Activated T-cell treated with anti-CD3 and anti-CD28 coated beads, Interleukin-2, amount 50 U/mL, for 72 hours (primary cell): ENCODE measurements at places on chromosomes 7 and 10.
A peak's percentile ranks its signal among the peaks of the same experiment; 100 is the strongest.

DNA sequence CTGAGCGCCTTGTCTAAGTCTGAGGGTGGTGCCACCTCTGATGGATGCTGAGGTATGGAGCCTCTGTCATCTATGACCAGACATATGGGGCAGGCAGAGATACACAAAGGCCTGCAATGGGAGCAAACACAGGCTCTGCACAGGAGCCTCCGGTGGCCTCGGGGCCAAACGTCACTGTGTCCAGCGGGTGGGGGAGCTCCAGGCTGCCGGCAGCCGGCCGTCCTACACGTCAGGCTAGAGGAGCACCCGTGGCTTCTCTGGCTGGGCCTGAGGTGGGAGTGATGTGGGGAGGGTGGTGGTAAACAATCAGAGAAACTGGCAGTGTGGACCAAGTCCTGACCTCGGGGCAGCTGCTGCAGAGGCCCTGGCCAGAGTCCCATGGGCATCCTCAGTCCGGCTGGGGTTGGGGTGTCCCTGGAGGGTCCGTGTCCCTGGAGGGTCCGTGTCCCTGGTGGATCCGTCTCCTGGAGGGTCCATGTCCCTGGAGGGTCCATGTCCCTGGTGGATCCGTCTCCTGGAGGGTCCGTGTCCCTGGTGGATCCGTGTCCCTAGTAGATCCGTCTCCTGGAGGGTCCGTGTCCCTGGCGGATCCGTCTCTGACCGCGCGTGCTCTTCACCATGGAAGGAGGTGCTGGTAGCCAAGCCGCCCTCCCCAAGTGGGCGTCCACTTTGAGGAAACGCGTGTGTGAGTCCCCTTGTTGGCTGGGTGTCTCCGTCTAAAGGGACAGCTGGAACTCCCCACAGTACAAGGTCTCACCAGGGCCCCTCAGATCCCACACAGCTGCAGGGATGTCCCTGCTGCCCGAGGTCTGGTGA is 24.2 kb upstream of the FAM20C start:
- no peak for DNase-seq

- no peak for DNase-seq
These were observed 26.0 kb downstream of the PPP1R9A start for GRCh38 chr7:94933256-94933990.

DNA sequence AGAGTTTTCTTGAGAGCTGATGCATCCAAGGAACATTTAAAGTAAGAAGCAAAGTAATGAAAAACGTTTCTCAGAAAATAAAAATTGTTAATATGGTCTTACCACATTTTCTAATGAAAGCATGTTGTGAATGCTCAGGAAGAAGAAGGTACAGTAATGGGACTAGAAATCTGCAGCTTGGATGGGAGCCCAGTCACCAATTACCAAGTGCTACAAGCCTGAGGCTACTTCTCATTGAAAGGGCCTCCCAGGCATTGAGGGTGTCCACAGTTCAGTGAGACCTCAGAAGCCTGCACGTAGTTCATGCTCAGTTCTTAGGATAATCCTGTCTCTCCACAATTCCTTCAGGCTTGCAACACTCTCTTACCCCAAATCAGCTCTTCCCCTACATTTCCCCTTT is 17.6 kb downstream of the PTN start:
- DNase-seq: no peak

DNA sequence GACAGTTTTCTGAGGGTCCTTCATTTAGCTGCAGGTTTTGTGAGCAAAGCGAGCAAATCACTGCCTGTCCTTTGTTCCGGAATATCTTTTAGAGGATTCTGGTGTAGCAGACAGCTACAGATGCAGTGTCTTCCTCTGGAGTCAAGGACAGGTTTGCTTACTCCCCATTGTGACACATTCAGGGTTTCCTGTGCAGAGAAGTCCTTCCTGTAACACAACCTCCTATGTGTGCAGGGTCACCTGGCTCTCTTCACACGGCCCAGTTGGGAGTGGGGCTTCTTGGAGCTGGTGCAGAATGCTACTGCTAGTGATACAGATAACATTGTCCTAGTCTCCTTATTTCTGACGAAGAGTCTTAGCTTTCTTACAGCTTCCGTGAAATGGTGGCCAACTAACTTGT is 47.9 kb downstream of the RBM33 start:
- DNase-seq: no peak

DNA sequence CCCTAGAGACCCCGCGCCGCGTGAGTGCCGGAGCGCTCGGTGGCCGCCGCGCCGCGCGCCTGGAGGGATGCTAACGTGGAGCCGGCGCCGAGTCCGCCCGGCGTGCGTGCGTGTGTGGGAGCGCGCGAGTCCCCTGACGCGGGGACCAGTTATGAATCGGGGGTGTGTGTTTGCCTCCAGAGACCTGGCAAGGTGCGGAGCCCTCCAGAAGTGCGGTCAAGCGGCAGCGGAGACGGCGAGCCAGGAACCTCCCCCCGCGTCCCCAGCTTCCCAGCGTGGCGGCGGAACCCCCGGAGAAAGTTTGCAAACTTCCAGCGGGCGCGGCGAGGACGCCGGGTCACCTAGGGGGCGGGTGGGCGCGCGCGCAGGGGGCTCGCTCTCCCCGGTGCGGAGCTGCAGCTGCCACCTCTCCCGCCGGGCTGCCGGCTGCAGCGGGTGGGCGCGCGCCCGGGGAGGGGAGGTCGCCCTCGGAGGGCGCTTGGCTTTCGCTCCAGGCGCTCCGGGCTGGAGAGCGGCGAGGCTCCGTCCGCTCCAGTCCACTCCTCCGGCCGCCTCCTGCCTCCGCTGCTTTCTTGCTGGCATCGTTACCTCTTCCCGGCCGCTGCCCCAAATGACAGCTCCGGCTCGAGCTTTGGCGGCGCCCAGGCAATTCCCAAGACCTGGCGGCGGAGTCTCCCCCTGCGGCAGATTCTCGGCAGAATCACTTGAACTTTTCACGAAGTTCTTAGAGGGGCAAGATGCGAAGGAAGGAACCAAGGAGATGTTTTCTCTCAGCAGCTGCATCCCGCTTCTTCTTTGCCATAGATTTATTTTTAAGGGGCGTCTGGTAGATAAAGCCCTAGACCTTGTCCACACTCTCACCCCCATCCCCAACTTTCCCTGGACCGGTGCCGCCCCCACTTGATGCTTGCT is 2.3 kb upstream of the CREB5 start:
- DNase-seq: peak; percentile 19

DNA sequence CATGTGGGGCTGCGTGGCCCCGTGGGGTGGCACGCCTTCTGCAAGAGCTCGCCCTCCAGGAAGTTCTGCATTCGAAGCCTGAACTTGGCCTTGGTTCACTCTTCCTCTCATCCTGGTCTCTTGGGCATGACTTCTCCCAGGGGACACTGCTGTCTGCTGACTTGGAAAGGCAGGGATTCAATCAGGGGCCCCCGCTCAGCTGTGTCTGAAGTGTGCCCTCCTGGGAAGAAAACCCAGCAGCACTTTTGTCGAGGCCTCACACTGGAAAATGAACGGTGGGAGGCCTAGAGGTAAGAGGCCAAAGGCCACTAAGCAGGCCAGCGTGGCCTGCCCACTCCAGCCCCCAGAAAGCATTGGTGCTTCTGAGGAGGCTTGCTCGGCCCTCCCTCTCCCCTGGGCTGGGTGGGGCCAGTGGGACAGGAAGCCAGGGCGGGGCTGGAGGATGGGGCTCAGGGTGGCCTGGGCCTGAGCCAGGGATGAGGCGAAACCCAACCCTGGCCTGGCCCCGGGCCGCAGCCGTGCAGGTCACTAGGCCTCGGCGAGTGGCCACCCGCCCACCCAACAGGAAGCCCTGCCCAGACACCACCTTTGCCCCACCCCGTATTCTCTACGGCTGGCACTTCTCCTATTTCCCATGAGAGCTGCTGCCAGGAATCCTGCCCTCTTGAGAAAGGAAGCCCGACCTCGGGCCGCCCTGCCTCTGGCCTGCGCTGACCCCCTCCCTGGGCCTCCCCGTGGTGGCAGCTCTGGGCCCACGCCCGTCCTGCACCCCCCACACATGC is 81.1 kb downstream of the ZMIZ1 start:
- DNase-seq: peak; percentile 70

DNA sequence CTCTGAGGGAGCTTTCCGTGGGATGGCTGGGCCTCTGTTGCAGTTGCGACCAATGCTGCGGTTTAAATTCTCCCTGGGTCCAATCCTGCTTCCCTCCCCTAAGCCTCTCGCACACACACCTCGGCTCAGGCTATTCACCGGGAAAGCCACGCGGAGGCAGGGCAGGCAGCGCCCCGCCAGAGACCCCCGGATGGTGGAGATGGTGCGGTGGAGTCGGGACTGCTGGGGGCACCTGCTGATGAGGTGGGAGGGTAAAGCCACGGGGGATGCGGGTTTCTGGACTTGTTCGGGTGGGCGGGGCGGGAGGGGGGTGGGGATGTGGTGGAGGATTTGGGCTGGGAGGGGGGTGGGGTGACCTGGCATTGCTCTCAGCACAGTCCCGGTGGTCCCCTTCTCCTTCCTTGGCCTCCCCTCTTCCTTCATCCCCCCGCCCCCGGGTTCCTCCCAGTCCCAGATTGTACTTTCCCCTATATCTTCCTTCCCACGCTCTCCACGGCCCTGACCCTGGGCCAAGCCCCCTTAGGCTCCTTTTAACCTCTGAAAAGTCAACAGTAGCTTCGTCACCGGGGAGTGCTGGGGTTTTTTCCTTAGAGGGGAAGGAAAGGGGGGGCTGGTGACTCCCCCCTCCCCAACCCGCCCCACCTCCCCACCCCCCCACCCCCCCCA is 16.4 kb downstream of the UNCX start:
- DNase-seq: no peak

- DNase-seq: no peak
These were observed 51.5 kb upstream of the ITGB1 start for GRCh38 chr10:33009244-33010131.

DNA sequence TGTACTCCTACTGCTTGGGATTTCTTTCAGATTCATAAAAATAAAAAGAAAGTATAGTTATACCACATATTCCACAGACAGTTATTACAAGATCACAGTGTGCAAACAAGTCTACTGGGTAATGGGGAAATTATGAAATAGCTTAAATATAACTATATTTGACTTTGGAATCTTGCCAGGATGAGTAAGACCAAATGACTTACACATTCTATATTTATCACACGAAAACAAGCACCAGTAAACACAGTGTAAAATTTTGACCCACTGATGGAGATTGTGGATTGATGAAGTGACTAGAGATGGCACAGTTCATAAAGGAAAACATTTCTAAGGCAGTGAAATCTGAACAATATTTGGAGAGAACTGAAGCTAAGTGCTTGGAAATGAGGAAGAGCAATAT is 339.7 kb downstream of the THSD7A start:
- DNase-seq: no peak

- no peak for DNase-seq
These were observed 682.8 kb downstream of the MAGI2 start for GRCh38 chr7:78770422-78771410.

DNA sequence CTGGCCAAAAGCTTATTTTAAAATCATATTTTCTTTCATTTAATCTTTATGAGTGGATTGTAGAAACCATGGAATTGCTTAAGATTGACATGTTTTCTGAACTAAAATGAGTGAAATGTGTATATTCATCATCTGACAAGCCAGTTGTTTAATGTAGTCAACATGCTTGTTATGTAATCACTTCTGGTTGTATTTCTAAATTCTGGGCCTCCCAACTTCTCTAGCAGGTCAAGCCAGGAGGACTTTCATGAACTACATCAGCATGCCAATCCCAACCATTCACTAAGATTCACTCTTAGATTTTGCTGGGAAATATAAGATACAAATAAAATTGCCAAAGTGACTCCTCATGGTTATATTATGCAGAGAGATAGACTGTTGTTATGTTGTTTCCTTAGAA is 21.1 kb upstream of the MAP3K8 start:
- no peak for DNase-seq

DNA sequence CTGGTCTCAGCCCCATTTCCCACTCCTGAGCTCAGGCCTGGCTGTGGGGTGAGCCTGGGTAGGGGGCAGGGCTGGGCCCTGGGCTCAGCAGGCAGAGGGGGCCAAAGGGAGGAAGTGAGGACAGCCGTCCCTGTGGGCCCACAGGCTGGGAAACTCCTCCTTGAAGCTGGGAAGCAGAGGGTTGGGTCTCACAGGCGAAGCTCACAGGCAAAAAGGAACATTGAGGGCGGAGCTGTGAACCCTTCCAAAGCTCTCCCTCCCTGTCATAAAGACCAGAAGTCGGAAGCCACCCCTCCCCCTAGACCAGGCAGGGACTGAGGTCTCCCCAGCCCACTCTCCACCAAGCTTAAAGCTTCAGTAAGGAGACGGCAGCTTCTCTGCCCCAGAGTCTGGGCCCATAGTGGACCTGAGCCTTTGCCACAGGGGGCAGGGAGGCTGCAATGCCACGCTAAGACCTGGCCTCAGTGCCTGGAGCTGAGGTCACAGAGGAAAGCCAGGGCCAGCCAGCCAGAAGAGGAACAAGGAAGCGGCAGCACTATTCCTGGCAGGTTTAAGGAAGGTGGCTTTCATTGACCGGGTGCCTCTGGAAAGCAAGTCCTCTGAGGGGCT is 1.0 kb upstream of the KCP start:
- DNase-seq: no peak

- DNase-seq: peak; percentile 79
These were observed 94.8 kb upstream of the TARP start for GRCh38 chr7:38368191-38368605.

- DNase-seq: no peak
These were observed 97.5 kb upstream of the NPS start for GRCh38 chr10:127451628-127452027.

GRCh38 chr7:91543646-91544045 is 279.4 kb downstream of the FZD1 start:
- no peak for DNase-seq

DNA sequence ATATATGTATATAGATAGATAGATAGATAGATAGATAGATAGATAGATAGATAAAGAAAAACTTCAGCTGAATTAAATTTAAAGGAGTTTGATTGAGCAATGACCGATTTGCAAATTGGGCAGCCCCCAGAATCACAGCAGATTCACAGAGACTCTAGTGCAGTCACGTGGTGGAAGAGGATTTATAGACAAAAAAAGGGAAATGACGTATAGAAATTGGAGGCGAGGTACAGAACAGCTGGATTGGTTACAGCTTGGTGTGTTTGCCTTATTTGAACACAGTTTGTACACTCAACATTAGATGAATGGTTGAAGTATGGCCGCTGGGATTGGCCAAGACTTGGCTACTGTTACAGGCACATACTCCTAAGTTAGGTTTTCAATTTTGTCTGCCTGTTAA is 8.2 kb upstream of the PODXL start:
- DNase-seq: no peak

DNA sequence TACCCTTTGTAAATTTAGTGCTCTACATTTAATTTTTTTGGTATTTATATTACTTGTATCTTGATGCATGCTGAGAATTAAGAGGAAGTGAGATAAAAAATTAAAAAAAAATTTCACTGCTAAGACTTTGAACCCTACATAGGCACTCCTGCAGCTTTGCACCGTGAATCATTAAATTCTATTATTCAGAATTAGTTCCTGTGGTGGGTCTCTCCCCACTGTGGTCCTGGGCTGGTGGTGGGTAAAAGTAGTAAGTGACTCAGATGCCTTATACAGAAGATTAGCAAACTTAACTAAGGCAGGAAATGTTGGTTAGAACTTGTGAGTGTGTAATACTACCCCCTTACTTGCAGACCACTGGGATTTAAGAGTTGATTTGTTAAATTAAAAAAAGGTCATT is 72.6 kb downstream of the AP3M1 start:
- peak; percentile 34 for DNase-seq

DNA sequence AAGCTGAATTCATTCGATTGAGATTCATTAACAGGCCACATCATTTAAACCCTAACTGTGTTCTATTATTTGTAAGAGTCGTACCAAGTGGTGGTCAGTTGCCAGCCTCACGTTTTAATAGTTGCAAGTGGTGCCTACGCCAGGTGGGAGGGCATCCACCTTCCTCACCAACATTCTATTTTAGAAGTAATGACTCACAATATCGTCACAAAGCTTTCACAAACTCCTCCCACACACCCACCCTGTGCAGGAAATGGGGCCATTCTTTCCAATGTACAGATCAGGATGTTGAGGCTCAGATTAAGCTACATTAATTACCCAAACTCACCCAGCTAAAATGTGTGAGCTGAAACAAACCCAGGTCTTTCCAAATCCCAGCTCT is 77.3 kb upstream of the SAMD8 start:
- DNase-seq: peak; percentile 57
